ENCODE measurements at places on chromosomes 11 and 22.

- DNase-seq: no peak
Observed at GRCh38 chr22:33028234-33028633, 29.9 kb downstream of the SYN3 start.

GRCh38 chr22:30235687-30236170 lies 10.8 kb downstream of the LIF start:
- DNase-seq: peak; percentile 48

- no peak for DNase-seq
Observed at GRCh38 chr11:64023712-64024710, 11.7 kb upstream of the FLRT1 start.

GRCh38 chr11:2524446-2525165 lies 79.8 kb downstream of the KCNQ1 start:
- no peak for DNase-seq

DNA sequence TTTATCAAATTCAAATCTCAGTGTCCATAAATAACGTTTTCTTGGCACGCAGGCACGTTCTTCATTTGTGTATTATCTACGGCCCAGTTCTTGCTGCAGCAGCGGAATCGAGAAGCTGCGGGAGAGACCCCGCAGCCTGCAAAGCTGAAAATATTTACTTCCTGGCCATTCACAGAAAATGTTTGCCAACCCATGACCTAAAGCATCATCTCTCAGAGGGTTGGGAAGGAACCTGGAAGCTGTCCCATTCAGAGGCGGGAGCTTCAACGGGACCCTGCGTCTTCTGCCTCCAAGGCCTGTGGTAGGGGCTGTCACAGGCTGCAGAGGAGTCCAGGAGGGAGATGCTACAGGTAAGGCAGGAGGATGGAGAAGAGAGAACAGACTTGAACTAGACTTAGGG lies 319.2 kb downstream of the MN1 start:
- no peak for DNase-seq

GRCh38 chr11:70463478-70464255 lies 65.3 kb downstream of the CTTN start:
- no peak for DNase-seq

GRCh38 chr11:86781546-86781945 lies 18.8 kb upstream of the PRSS23 start:
- DNase-seq: no peak

- no peak for DNase-seq
Observed at GRCh38 chr11:96551136-96551535, 161.3 kb downstream of the JRKL start.

DNA sequence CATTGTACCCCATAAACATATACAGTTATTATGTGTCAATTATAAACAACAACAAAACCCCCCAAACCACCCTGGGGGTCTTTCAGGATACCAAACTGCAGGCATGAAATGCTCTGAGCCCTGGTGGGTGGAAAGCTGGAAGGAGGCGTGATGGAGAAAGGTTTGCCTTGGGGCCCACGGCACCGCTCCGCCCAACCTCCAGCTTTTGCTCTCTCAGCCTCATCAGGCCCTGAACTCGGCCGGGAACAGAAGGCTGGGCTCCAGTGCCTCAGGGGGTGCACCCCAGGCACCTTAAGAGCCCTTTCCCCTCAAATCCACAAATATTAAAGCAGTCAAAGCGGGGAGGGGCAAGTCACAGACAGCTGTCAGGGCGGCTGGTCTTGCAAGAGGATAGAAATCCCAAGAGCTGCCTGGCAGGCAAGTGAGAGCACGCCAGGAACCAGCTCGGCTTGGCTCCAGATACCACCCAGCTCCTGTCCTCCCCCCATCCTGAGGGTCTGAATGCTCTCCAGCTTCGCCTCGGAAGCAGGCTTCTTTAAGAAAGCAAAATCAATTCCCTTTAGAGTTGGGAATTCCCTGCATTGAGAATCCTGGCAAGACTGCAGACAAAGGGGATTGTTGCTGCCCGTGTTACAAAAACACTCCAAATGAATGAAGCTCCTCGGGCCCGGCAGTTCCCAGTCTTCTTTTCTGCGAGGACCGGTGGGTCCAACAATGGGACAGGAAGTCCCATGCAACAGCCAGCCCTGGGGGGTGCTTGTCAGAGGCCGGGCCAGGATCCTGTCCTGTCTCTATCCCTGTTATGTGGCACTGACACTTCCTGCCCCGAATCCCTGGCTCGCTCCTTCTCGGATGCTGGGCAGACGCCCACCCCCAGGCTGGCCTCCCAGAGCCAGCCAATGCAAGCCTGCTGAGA lies 80.8 kb downstream of the NAT10 start:
- DNase-seq: no peak

GRCh38 chr11:134845474-134846327 lies 433.7 kb upstream of the B3GAT1 start:
- no peak for DNase-seq

DNA sequence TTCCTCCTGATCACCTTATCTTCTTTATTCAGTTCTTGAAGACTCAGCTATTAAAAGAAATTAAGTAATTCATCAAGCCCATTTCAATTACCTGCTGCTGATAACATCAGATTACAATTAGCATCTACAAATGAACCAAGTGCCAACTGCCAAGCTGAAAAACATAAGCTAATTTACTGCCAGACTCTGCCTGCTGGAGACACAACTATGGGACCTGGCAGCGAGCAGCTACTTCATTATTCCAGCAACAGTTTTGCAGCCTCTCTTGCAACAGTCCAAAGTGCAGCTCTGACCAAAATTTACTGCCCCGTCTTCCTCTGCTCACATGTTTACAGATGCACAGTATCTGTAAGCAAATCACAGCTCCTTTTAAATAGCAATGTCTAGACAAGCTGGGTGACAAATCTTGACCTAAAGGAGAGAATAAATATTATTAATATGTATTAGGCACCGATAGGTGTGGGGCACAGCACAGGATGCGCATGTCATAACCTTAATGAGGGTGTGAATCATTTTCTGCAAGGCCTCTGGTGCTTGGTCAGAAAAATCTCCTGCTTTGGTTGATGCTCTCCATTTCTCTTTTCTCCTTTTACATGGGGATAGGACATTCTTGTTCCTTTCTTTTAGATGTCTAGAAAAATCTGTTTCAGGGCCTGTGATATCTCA lies 232.2 kb upstream of the PITPNB start:
- no peak for DNase-seq

DNA sequence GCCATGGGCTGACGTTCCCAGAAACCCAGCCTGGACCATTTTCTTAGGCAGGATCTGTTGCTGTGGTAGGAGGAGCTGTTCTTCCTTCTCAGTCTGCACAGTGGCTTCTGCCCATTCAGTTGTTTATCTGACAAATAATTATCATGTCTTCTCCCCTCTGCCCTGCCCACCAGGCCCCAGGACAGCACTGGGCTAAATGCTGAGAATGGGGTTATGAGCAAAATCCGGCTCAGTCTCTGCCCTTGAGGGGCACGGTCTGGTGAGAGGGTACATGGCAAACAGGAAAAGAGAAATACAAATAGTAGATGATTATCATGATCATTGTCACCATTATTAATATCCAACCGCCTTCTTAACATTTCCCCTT lies 42.9 kb downstream of the C11orf96 start:
- DNase-seq: no peak

GRCh38 chr11:86502137-86502642 lies 127.5 kb downstream of the CCDC81 start:
- no peak for DNase-seq

DNA sequence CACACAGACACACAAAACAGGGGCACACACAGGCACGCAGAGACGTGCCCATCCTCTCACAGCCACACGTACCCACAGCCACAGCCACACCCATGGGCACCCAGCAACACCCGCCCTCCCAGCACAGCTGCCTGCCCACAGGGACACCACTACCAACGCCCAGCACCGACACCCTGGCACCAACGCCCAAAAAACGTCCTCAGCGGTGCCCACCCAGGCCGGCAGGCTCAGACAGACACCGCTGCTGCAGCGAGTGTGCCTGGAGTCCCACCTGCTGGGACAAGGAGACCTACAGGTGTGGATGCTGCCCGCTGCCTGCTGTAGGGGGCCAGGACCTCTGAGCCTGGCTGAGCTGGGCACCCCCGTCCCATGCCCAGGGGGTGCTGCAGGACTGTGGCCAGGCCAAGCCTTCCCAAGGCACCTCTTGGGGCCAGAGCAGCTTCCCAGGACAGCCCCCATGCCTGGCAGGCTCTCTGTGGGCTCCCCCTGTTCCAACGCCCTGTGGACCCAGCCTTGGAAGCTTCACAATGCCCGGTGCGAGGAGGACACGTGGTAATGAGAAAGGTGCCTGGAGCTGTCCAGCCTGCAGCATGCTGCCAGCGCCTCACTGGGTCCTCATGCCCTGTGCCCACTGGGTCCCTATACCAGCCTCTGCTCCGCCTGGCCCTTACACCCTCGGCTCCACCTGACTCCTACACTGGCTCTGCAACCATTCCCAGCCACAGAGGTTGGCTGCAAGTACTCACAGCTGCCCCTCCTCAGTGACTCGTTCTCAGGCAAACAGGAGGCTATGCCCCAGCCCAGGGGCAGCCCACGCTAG lies 45.8 kb upstream of the TH start:
- no peak for DNase-seq

DNA sequence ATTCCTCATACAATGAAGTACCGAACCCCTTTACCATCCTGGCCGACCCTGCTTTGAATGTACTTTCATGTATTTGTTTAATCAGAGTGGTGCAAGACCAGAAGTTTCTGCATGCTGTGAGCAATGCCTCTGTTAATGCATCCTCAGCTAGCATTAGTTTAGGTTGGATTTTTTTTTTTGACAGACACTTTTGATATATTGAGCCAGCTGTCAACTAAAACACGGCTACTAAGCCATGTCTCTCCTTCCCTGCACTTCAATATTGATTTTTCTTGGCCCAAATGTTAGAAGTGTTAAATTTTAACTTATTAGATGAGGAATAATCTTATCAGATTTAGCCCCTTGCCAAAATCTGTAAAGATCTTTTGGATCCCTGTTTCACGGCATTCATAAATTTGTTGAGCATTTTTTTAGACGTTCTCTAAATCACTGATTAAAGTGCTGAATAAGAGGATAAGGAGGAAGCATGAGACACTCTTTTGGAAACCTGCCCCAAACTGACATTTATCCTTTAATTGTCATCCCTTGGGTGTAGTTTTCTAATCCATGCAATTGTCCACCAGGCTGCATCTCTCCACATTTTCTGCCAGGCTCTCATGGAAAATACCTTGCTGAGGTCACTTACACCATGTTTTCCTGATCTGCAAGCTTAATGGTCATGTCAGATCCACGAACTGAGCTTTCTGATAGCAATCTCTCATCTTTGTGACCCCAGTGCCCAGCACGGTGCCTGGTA lies 130.7 kb downstream of the FEZ1 start:
- peak; percentile 22 for DNase-seq

- DNase-seq: peak; percentile 49
Observed at GRCh38 chr11:65448074-65448417, 25.4 kb downstream of the NEAT1 start.

- no peak for DNase-seq
Observed at GRCh38 chr11:107780775-107781174, 68.9 kb upstream of the SLN start.

GRCh38 chr11:134277183-134278001 lies 1.2 kb downstream of the GLB1L3 start:
- DNase-seq: peak; percentile 10

DNA sequence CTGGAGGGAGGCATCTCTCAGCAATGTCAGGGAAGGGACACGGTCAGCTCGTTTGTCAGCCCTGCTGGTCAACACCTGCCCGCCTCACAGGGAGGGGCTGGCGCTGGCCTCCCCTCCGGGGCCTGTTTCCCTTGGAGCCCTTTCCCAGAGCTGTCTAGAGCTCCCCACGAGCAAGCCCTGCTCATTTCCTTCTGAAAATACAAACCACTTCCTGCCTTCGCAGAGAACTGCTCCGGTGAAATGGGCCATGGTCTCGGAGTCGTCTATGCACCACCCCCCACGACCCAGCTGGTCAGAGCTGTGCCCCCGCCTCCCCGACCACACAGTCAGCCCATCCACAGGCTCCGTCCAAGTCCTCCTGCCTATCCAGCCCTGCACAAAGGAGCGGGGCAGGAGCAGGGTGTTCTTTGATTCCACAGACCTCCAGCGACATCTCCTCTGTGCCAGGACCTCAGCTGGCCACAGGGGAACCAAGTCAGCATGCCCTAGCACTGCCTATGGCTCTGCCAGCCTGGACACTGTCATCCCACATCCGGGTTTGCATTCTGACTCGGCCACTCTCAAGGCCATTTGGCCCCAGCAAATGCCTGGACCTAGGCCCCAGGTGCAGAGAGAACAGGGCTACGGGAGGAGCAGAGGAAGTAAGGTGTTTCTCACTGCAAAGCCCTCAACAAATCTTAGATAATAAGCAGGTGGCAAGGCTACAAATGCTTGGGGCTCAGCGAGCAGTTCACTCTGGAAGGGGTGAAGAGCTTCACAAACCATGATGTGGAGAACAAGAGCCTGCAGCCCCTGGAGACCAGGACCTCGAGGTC lies 82.1 kb upstream of the WNT11 start:
- DNase-seq: no peak

DNA sequence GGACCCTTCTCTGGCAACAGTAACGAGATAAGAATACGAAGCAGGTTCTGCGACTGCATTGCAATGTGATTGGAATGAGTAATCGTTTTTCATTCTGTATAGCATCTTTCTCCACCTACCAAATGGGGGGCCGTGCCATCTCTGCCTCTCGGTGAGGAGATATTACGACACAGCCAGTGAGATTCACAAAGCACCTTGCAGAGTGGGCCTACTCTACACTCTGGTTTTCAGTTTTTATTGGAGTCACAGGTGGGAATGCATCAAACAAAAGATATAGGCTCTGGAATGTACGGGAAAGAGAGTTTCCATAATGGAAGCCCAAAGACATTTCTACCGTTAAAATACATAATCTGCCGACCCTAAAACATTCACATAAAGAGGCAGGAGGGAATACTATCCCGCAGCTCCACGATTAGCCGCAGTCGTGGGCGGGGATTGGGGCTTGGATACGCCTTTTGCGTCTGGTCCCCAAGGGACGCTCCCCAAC lies 423 bp upstream of the RTN3 start:
- peak; percentile 30 for DNase-seq

DNA sequence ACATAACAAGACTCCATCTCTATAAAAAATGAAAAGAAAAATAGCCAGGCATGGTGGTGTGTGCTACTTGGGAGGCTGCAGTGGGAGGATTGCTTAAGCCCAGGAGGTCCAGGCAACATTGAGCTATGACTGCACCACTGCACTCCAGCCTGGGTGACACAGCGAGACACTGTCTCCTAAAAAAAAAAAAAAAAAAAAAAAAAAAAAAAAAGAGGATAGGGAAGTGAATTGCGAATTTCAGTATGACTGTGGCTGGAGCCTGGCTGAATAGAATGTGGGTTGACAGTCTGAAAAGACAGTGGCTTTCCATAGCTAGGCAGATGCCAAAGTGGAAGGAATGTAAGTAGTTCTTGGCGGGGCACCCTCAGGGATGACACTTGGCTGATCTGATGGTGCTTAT lies 6.4 kb upstream of the LDHAL6A start:
- DNase-seq: no peak

All from GM23248 (cell line).